ENCODE measurements at places on chromosomes 1 and 21. TPM values are rescaled to one million over a fixed set of nuclear protein-coding genes. Genes with fewer than 3 reads are reported as not detected.
A peak's percentile ranks its signal among the peaks of the same experiment; 100 is the strongest.

Gene GLIS1
- total RNA-seq = 0.15 TPM

Gene SLC45A3
- total RNA-seq = 0.32 TPM

Gene ZC3H11A
- 79.9 TPM for total RNA-seq

Gene GNAT2
- total RNA-seq = not detected

Gene SIM2
- total RNA-seq = 1.0 TPM

Gene ATP1A1
- 230 TPM for total RNA-seq

Gene MAP3K21
- total RNA-seq = 0.24 TPM

Gene OLFML2B
- 5.0 TPM for total RNA-seq

Gene LRRC7
- not detected for total RNA-seq

GRCh38 chr1:86296305-86297205 is 99.6 kb downstream of the ODF2L start:
- peak overlapping the region; percentile 87 for H3K27ac ChIP-seq
- no peaks in the 10 kb centered on the region for H3K36me3 ChIP-seq
- peak overlapping the region; percentile 45 for H3K4me3 ChIP-seq
- no peak for DNase-seq
- peaks cover 4% of the 10 kb centered on the region for H3K4me1 ChIP-seq
- no peaks in the 10 kb centered on the region for H3K27me3 ChIP-seq

GRCh38 chr1:180246579-180246978 is 16.5 kb downstream of the LHX4 start:
- no peaks in the 10 kb centered on the region for H3K4me1 ChIP-seq
- H3K36me3 ChIP-seq = no peaks in the 10 kb centered on the region
- no peak for DNase-seq
- H3K4me3 ChIP-seq = no peak overlapping the region

- peak overlapping the region; percentile 92 for H3K27ac ChIP-seq
- H3K4me3 ChIP-seq = peak overlapping the region; percentile 77
- no peaks in the 10 kb centered on the region for H3K27me3 ChIP-seq
- no peaks in the 10 kb centered on the region for H3K36me3 ChIP-seq
Measured at GRCh38 chr21:39184050-39184980, 1.1 kb upstream of the PSMG1 start.

- DNase-seq = no peak
- H3K4me3 ChIP-seq = no peak overlapping the region
- H3K4me1 ChIP-seq = no peaks in the 10 kb centered on the region
- H3K27ac ChIP-seq = no peak overlapping the region
Measured at GRCh38 chr1:2856676-2857375, 55.3 kb upstream of the TTC34 start.

- H3K27ac ChIP-seq = no peak overlapping the region
- no peak overlapping the region for H3K4me3 ChIP-seq
- H3K36me3 ChIP-seq = no peaks in the 10 kb centered on the region
- H3K4me1 ChIP-seq = no peaks in the 10 kb centered on the region
- DNase-seq = no peak
Measured at GRCh38 chr1:118143831-118144230, 41.2 kb downstream of the SPAG17 start.

- H3K36me3 ChIP-seq = peaks cover 90% of the 10 kb centered on the region
- H3K27ac ChIP-seq = no peak overlapping the region
- no peak overlapping the region for H3K4me3 ChIP-seq
- no peaks in the 10 kb centered on the region for H3K27me3 ChIP-seq
- no peaks in the 10 kb centered on the region for H3K4me1 ChIP-seq
Measured at GRCh38 chr1:31289021-31289420, 7.6 kb downstream of the SNRNP40 start.

DNA sequence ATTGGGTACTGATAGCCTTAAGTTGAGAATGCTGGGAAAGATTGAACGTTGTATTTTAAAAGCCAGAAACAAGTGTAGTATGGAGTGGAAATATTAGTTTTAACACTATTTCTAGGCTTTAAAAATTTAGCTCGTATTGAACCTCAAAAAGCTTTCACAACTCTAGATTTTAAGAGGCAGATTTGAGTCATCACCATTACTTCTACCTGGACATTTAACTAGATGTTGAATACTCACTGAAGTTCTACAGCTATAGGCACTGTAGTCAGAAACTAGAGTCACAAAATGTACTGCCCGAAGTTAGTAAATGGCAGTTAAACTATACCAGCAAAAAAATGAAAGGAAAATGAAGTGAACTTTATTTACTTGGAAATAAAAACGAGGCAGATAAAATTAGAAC is 96.5 kb downstream of the NEK7 start:
- no peaks in the 10 kb centered on the region for H3K36me3 ChIP-seq
- no peaks in the 10 kb centered on the region for H3K27me3 ChIP-seq
- H3K27ac ChIP-seq = no peak overlapping the region
- no peak overlapping the region for H3K4me3 ChIP-seq
- peaks cover 26% of the 10 kb centered on the region for H3K4me1 ChIP-seq

GRCh38 chr1:105934806-105935205 is 1121.7 kb upstream of the PRMT6 start:
- H3K4me3 ChIP-seq = no peak overlapping the region
- no peak for DNase-seq
- H3K4me1 ChIP-seq = no peaks in the 10 kb centered on the region

GRCh38 chr1:115348636-115349035 is 10.6 kb upstream of the NGF start:
- H3K36me3 ChIP-seq = no peaks in the 10 kb centered on the region
- no peaks in the 10 kb centered on the region for H3K4me1 ChIP-seq
- no peak for DNase-seq
- H3K4me3 ChIP-seq = no peak overlapping the region
- H3K27me3 ChIP-seq = peaks cover 9% of the 10 kb centered on the region

- no peak for DNase-seq
- peaks cover 10% of the 10 kb centered on the region for H3K36me3 ChIP-seq
- H3K4me1 ChIP-seq = peaks cover 22% of the 10 kb centered on the region
- H3K27me3 ChIP-seq = peaks cover 12% of the 10 kb centered on the region
Measured at GRCh38 chr21:46633566-46633965, 1.9 kb upstream of the PRMT2 start.

GRCh38 chr1:193609592-193609991 is 423.2 kb upstream of the B3GALT2 start:
- no peaks in the 10 kb centered on the region for H3K36me3 ChIP-seq
- no peaks in the 10 kb centered on the region for H3K27me3 ChIP-seq
- H3K27ac ChIP-seq = no peak overlapping the region
- DNase-seq = no peak

GRCh38 chr1:10862743-10863335 is 66.4 kb upstream of the CASZ1 start:
- H3K4me3 ChIP-seq = peak overlapping the region; percentile 42
- peak overlapping the region; percentile 83 for H3K27ac ChIP-seq
- no peak for DNase-seq
- peaks cover 45% of the 10 kb centered on the region for H3K4me1 ChIP-seq

DNA sequence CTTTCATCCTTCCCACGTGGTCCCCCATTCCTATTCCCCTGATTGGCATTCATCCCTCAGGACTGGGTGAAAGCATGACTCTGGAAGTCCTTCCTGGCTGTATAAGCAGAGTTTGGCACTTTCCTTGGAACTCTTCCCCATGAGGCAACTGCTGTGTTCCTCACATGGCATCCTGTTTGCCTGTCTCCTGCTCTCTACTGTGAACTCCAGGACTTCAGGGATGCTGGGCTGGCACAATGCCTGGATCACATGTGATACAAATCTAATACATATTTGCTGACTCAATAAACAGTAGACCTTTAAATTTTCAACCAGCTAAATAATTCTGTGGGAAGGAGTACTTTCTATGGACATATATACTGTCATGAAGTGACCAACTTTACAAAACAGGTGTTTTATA is 46.8 kb upstream of the EDEM3 start:
- peaks cover 48% of the 10 kb centered on the region for H3K4me1 ChIP-seq
- peak; percentile 30 for DNase-seq
- H3K4me3 ChIP-seq = no peak overlapping the region
- H3K27me3 ChIP-seq = no peaks in the 10 kb centered on the region
- peaks cover 19% of the 10 kb centered on the region for H3K36me3 ChIP-seq

GRCh38 chr1:243926299-243926698 is 76.3 kb upstream of the AKT3 start:
- H3K4me3 ChIP-seq = no peak overlapping the region
- H3K27ac ChIP-seq = no peak overlapping the region
- no peak for DNase-seq
- H3K27me3 ChIP-seq = no peaks in the 10 kb centered on the region
- H3K36me3 ChIP-seq = no peaks in the 10 kb centered on the region
- H3K4me1 ChIP-seq = no peaks in the 10 kb centered on the region

- DNase-seq = no peak
- H3K4me3 ChIP-seq = no peak overlapping the region
- peaks cover 6% of the 10 kb centered on the region for H3K4me1 ChIP-seq
- H3K36me3 ChIP-seq = no peaks in the 10 kb centered on the region
- no peak overlapping the region for H3K27ac ChIP-seq
Measured at GRCh38 chr1:204361781-204362180, 2.1 kb upstream of the PLEKHA6 start.

DNA sequence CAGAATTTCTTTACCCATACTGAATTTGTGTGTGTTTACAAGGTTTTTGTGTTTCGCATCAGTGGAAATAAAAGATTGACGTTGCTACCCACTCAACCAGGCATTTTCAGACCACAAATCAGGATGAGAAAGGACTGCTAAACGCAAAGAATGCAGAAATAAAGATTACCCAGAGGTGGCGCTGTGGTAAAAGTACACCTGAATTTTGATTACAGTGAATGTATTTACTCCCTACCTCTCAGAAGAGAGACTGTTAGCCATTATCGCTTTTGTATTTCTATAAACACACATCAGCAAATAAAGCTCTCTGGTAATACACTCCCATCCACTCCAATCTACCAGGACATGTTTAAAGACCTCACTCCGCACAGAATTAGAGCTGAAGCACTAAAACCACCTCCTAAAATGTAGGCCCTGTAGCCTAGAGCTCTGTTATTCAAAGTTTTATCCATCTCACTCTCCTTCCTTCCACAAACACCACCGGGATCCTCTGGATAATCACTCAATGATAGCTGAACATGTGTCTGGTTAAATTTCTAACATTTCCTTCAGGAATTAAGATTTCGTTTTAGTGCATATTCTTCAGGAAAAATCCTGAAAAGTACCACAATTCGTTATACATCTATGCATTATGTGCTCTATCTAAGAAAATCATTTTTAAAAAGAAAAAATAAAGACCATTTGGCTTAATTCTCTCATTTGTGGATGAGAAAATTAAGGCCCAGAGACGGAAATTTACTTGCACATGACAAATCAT is 2.5 kb upstream of the LMO4 start:
- no peaks in the 10 kb centered on the region for H3K36me3 ChIP-seq
- no peak for DNase-seq
- H3K4me1 ChIP-seq = no peaks in the 10 kb centered on the region
- H3K27me3 ChIP-seq = no peaks in the 10 kb centered on the region

DNA sequence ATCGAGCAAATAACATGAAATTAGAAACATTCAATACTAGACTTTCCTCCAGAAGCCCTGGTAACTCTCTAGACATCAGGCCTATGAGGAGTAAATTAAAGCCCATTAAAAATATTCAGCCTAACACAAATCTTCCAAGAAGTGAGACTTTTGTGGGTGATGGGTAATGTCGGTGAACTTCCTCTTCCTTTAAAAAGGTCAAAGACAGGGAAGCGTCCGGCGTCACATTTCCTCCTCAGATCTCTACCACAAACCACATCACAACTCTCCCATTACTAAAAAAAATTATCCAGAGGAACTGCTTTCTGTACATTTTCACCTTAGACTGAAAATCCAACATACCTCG is 1.4 kb downstream of the EIF4G3 start:
- H3K36me3 ChIP-seq = peaks cover 4% of the 10 kb centered on the region
- H3K4me3 ChIP-seq = peak overlapping the region; percentile 98
- peaks cover 29% of the 10 kb centered on the region for H3K4me1 ChIP-seq
- no peaks in the 10 kb centered on the region for H3K27me3 ChIP-seq

- no peak for DNase-seq
- H3K4me1 ChIP-seq = no peaks in the 10 kb centered on the region
- H3K36me3 ChIP-seq = no peaks in the 10 kb centered on the region
- H3K4me3 ChIP-seq = peak overlapping the region; percentile 48
Measured at GRCh38 chr21:24428591-24429199, 1178.6 kb downstream of the MRPL39 start.

- H3K4me1 ChIP-seq = no peaks in the 10 kb centered on the region
- DNase-seq = no peak
- no peaks in the 10 kb centered on the region for H3K27me3 ChIP-seq
- no peak overlapping the region for H3K27ac ChIP-seq
- no peak overlapping the region for H3K4me3 ChIP-seq
Measured at GRCh38 chr1:37197411-37197810, 163.1 kb upstream of the GRIK3 start.

GRCh38 chr1:94801919-94802546 is 18.1 kb upstream of the SLC44A3 start:
- H3K27me3 ChIP-seq = no peaks in the 10 kb centered on the region
- no peaks in the 10 kb centered on the region for H3K36me3 ChIP-seq
- peak; percentile 32 for DNase-seq
- H3K4me3 ChIP-seq = peak overlapping the region; percentile 41
- peaks cover 10% of the 10 kb centered on the region for H3K4me1 ChIP-seq

GRCh38 chr1:186571771-186572170 is 108.5 kb downstream of the PTGS2 start:
- H3K36me3 ChIP-seq = no peaks in the 10 kb centered on the region
- no peak overlapping the region for H3K27ac ChIP-seq
- no peaks in the 10 kb centered on the region for H3K4me1 ChIP-seq
- no peak for DNase-seq
- H3K27me3 ChIP-seq = no peaks in the 10 kb centered on the region

DNA sequence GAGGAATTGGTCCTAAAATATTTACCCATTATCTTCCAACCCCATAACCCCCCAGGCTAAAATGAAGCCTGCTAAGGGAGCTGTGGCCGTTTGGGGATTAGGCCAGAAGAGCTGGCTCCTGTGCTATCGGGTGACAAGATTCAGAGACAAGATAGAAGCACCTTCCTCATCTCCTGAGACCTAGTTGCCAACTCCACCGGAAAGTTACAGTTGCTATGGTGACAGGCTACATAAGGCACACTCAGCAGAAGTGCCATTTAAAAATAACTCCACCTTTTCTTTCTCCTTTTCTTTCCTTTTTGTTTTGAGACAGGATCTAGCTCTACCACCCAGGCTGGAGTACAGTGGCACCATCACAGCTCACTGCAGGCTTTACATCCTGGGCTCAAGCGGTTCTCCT is 43.6 kb upstream of the ROR1 start:
- no peak overlapping the region for H3K4me3 ChIP-seq
- no peaks in the 10 kb centered on the region for H3K4me1 ChIP-seq
- DNase-seq = no peak
- H3K36me3 ChIP-seq = no peaks in the 10 kb centered on the region
- H3K27me3 ChIP-seq = no peaks in the 10 kb centered on the region

DNA sequence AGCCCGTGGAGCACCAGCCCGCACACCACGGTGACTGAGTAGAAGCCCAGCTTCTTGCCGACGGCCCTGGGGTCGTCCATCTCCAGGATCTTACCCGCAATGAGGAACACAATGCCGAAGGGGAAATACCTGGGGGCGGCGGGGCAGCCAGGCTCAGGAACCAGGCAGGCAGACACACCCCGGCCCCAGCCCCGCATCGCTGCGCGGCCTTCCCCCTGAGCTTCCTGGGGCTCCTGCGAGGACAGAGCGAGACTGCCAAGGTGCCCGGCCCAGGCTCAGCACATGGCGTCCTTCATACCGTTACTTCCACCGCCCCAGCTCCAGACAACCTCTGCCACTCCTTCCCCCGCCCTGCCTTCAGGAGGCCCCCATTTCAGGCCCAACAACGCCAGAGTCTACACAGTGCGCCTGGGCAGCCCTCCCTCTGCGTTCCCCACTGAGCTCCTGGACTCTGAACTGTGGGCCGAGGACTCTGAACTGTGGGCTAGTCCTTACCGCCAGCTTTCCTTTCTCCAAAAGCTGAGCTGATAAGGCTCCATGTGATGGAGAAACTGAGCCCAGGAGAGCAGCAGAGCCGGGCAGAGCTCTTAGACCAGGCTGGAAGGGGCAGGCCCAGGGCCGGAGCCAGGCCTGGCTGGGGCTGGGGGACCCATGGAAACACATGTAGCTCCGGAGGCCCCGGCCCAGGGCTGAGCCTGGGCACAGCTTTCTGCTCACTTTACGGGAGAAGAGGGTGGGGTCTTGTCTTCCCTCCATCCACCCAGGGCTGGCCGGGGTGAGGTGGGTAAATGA is 30.8 kb downstream of the PODN start:
- H3K27me3 ChIP-seq = no peaks in the 10 kb centered on the region
- no peak overlapping the region for H3K4me3 ChIP-seq
- H3K36me3 ChIP-seq = no peaks in the 10 kb centered on the region

All from psoas muscle (tissue), 8 donors.